Activated gamma-delta T cell treated with Interleukin-2 at 50 U/mL for 16 hours (primary cell): ENCODE measurements at places on chromosomes 11 and 22.

GRCh38 chr11:11253497-11253896 lies 99.6 kb downstream of the CSNK2A3 start:
- no peak for DNase-seq

- no peak for DNase-seq
Observed at GRCh38 chr11:3107608-3108182, 50.5 kb upstream of the CARS1 start.

DNA sequence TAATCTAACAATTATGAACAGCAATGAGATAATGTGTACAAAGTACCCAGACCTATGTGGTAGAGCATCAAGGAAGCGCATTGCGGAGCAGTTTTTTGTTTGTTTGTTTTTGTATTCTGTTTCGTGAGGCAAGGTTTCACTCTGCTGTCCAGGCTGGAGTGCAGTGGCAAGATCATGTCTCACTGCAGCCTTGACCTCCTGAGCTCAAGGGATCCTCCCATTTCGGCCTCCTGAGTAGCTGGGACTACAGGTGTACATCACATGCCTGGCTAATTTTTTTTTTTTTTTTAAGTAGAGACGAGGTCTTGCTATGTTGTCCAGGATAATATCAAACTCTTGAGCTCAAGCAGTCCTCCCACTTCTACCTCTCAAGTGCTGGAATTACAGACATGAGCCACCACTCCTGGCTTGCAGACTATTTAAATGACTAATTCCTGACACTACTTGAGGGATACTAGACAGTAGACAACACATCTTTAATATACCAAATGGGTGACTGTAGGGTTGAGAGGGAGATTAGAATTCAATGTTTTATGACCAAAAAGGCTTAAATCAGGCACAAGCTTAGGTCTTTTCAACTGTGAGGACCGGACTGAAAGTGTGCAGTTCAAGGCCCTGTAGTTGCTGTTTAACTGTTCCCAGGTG lies 12.7 kb downstream of the OR51B4 start:
- no peak for DNase-seq

DNA sequence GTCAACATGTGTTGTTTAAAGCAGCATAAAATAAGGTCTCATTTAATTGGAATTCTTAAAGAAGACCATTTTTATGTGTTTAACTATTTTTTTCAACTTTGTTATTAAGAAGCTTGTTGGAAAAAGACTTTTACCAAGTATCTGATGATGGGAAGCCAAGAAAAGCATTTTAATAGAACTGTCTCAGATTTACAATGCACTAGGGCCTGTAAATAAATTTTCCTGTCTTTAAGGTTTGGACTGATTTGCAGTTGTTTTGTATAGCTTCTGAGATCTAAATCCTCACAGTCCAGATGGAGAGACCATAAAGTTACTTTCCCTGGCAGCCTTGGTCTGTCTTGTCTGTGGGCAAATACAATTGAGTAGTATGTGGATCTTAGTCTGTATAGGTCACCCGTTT lies 41.6 kb downstream of the EXT2 start:
- DNase-seq = no peak

DNA sequence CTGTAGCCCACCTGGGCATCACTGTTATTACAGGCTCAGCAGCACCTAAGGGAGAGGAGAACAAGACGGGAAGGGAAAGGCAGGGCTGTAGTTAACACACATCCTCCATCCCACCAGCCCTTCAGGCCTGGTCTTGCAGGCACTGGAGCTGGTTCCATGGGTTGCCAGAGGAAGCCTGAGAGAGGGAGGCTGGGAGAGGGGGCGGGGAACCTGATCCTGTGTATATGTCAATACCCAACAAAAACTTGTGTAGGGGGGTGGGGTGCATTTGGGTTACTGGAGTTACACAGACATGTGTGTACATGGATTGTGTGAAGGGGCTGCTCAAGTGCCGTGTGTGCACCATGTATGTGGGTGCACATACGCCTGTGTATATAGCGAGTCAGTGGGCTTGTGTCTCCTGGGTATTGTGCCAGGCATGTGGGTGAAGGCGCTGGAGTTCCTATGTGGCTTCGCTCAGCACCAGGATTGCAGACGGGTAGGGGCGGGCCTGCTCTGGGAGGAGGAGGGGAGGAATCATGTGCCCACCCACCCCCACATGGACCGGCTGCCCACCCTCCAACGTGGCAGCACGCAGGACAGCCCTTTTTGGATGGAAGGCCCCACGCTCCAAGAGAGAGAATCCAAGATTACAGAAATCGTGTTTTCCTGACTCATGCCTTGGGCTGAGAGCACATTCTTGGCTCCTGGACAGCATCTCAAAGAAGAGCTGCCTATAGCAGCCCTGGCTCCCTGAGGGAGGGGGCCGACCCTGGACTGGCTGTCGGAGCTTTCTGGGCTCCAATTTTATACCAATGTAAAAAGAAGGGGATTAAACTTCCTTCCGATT lies 4.2 kb upstream of the SERPINH1 start:
- no peak for DNase-seq

GRCh38 chr11:70661761-70662501 lies 263.6 kb downstream of the CTTN start:
- DNase-seq = no peak

DNA sequence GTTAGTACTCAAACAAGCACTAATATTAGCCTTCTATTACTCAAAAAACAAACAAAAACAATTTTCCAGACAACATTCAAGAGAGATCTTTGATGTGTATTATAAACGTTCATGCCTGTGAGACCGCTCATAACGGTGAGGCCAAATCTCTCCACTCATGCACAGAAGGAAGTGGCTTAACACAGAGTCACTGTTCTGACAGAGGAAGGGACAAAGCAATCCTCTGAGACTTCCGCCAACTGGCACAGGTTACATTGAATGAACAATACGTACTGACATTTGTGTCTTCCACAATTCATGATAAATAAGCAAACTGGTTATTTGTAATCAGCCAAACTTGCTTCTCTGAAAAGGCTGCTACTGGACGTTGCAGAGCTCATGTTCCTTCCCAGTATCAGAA lies 30.5 kb downstream of the CHKA start:
- peak; percentile 3 for DNase-seq

DNA sequence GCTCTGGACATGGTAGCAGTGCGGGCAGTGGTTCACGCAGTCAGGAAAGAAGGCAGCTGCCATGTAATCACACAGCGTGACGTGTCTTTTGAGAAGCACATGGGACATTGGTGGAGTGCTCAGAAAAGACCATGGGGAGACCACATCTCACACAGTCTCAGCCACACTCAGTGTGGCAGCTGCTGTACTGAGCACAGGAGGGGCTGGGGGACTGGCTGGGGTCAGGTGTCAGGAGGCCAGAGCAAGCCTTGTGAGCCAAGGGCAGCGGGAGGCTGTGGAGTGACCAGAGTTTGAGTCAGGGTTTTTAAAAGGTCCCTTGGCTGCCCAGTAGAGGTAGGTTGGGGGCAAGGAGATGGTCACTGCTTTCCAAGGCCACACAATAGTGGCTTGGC lies 18.5 kb downstream of the CLDN5 start:
- DNase-seq = no peak

GRCh38 chr11:114310095-114310494 lies 13.9 kb downstream of the NNMT start:
- DNase-seq = no peak

GRCh38 chr11:104323841-104324240 lies 159.9 kb upstream of the PDGFD start:
- no peak for DNase-seq

DNA sequence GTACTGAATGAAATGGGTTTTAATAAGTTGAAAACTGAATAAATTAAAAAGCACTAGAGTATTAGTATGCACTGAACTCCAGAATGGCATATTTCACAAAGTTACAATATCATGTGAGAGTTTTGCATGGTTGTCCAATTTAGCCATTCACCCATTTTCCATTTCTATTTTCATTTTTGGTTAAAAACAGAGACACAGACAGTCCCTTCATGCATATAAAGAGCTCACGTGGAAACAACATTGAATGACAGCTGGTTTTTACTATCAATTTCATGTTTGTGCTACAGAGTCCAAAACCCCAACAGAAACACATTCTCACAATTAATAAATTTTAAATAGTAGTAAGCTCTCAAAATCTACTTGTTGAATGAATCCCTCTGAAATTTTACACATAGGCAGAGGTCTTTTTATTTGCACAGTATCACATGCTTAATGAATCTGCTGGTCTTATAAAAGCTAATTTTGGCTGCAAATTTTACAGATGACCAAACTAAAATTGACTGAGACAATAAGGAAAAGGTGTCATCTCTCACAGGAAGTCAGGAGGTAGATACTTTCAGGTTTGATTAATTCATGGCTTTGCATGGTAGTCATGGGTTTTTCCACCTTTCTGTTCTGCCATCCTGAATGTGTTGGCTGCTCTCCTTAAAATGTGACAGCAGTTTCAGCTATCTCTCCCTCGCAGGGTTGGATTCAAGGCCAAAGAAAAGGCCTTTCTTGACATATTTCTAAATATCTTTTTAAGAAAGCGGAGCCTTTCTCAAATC lies 20.6 kb upstream of the DDI1 start:
- no peak for DNase-seq

DNA sequence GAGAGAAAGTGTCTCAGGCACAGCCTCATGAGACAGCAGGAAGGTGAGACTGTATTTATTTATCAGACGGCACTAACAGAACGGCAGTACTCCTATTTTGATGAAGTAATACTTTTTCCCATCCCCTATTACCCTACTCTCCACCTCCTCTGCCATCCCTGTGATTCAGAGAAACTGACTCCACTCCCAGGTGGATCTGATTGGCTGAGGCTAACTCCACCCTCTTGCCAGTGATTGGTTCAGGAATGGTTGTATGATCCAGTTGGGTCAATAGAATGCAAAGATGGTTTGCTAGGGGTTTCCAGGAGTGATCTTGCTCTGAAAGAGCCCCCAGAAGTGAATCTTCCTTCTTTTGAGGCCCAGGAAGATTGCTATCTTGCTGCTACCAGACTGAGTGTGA lies 65.9 kb upstream of the RCN1 start:
- no peak for DNase-seq

GRCh38 chr11:112316971-112317370 lies 56.3 kb upstream of the PLET1 start:
- DNase-seq = no peak

- no peak for DNase-seq
Observed at GRCh38 chr22:27499121-27499520, 302.4 kb downstream of the MN1 start.

DNA sequence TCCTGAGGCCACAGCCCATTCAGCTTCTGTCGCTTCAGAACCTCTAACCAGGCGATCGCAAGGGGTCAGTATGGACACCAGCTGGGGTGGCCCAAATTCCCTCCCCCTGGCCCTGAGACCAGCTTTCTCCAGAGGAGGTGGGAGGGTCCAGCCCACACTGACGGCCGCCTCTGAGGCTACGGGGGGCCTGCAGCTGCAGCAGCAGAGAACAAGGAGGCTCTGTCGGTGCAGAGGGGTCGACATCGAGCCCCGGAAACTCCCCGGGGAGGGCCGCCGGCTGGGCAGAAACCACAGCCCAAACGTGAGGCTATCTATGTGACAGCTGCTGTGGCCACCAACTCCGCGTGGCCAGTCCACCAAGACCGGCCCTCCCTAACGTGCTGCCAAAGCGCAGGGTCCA lies 40.8 kb downstream of the ELFN2 start:
- DNase-seq = no peak

GRCh38 chr22:50585781-50586180 lies 3.1 kb upstream of the CHKB start:
- no peak for DNase-seq

GRCh38 chr22:27976586-27976985 lies 57.5 kb upstream of the PITPNB start:
- no peak for DNase-seq

DNA sequence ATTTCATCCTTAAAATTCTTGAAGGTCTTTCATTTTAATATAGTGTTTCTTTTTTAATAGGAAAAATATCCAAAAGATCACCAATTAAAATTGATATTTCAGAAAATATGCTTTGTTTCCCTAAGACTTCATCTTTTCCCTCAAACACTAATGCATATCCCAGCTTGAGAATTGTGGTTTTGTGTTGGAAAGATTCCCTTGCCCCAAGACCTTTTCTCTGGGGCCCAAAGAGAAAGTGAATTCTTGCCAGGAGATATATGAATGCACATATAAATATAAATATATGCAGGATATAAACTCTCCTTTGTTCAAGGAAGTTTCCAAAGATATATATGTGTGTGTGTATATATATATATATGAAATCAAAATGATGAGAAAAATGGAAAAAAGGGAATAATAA lies 241.2 kb downstream of the FAM76B start:
- no peak for DNase-seq

- no peak for DNase-seq
Observed at GRCh38 chr11:14306481-14306880, 52.5 kb downstream of the RRAS2 start.

DNA sequence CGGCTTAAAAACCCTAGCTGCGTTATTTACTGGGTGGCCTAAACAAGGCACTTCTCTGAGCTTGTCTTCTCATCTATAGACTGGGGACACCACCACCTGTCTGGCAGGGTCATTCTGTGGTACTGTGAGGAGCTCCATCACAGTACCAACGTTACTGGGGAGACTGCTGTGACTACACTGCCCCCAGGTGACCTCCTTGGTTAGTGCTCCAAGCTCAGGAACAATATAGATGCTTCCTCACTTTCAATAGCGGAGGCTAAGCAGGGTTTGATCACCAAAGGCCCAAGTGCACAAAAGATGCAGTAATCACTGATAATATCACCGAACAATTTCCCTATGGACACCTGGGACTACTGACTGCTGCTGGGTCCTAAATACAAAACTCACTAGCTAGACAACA lies 18.8 kb downstream of the PRPF19 start:
- peak; percentile 28 for DNase-seq

GRCh38 chr11:35855671-35856070 lies 88.2 kb upstream of the LDLRAD3 start:
- DNase-seq = no peak

DNA sequence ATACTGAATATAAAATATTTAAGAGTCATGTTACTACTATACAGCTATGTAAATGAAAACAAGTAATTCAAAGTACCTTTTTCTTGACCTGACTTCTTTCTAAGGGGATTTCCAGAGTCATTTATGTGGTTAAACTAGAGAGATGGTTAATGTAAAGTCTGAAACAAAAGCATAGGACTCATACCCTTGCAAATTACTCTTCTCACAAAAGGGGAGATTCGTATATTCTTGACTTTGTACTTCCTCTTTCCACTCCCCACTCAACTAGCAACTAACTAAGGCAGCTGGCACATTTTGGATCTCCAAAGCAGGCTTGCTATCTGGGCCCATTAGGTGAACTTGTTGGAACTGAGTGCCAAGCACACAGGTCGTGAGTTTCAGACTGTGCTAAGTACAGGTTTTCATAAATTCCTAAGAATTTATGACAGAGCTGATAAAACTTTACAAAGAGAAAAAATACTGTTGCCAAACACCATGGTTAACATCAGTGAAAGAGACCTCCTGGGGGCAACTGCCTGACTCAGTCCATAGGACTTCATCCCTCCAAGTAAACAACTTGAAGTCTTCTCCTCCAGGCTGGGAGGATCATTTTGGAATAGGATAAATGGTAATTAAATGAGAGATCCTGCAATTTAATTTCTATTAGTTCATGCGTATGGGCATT lies 77.0 kb upstream of the DDI1 start:
- DNase-seq = no peak

- no peak for DNase-seq
Observed at GRCh38 chr11:30422447-30423278, 99.8 kb downstream of the ARL14EP start.

- no peak for DNase-seq
Observed at GRCh38 chr22:26800858-26801257, 143.5 kb downstream of the MIAT start.
